ENCODE measurements at places on chromosomes 11 and 22.

GRCh38 chr11:124329787-124330478 is 9.9 kb upstream of the OR8D2 start:
- no peak for DNase-seq

GRCh38 chr11:9489080-9489765 is 28.4 kb downstream of the ZNF143 start:
- no peak for DNase-seq

- no peak for DNase-seq
Measured at GRCh38 chr11:134437821-134438220, 25.8 kb upstream of the B3GAT1 start.

GRCh38 chr11:37849706-37850105 is 1251.7 kb upstream of the RAG2 start:
- DNase-seq: no peak

DNA sequence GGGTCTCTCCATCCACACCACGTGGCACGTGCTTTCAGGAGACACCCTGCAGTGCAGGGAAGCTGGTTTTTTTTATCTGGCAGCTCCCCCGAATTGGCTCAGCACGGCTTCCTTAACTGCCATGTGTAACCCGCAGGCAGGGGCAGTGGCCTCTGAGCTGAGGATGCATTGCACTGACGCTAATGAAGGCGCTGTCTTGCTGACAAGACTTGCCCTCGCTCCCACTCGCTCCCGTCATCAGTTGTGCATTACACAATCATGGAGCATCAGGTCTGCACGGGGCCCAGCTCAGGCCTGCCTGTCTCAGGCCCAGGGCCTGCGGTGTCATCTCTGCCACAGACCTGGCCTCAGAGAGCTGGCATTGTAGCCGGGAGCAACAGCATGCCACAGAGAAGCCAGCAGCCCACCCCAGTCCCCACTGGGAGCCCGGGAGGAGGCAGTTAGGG is 95.9 kb downstream of the ARHGAP8 start:
- DNase-seq: no peak

DNA sequence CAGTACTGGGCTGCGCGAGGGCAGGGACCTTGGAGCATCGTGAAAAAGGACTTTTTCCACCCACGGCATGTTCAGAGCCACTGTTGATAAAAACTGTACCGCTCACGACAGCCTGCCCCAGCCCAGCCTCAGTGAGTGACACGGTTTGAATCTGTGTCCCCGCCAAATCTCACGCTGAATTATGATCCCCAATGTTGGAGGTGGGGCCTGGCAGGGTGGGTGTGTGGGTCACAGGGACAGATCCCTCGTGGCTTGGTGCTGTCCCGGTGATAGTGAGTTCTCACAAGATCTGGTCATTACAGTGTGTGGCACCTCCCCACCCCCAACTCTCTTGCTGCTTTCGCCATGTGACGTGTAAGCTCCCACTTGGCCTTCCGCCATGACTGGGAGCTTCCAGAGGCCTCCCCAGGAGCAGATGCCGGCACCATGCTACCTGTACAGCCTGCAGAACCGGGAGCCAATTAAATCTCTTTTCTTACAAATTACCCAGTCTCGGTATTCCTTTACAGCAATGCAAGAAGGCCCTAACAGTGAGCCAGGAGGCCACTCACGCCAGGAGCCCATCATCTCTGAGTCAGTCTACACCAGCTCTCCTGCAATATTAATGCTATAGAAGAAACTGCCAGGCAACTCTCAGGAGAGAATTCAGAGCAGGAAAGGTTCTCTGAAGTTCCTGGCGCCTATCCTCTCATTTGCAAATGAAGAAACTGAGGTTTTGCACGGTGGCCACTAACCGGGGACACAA is 1.3 kb downstream of the TOLLIP start:
- no peak for DNase-seq

DNA sequence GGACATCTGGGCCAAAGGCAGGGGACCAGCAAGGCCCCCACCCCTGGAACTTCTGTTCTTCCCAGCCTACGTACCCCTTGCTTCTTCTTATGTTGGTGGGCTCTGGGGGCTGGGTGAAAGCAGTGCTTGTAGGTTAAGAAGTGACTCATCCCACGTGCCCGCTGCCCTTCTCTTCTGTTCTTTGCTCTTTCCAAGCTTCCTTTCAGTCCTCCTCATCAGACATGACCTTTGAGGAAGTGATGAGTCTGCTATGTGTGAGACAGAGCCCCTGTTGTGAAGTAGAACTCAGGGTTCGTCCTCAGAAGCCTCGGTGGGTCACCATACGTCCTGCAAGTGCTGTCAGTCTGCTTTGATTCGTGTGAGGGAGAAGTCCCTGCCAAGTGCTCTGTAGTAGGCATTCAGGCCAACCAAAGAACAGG is 12.7 kb downstream of the MED15 start:
- DNase-seq: no peak

- no peak for DNase-seq
Measured at GRCh38 chr11:9675691-9676090, 11.8 kb downstream of the SWAP70 start.

DNA sequence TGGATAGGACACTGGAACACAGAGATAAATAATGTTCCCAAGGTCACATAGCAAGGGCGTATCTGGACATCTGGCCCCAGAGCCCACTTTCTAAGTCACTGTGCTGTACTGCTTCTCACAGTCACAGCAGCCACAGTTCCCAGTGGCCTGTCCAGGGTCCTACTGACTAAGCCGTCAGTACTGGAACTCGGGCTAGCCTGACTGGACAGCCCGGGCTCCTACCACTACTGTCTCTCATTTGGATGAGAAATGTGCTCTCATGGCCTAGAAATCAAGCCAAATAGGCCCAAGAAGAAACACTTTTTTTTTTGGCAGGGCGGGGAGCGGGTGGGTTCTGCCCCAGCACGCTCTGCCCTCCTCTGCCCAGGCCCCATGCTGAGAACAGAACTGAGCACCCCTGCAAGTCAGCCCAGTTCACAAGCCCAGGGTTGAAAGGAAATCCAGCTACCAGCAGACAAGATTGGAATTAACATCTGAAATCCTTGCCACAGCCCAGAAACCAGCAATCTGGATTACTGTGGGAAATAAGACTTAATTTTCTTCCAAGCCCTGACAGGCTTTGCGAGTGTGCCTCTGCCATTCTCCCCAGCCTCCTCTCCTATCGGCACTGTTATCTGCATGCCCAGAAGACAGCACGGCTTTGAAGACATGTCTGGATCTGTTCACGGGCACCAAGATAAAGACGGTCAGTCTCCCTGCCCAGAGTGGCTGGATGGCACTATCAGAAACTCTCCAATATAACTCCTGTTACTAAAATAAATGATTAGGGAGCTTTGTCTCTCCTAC is 182.9 kb upstream of the NCAM1 start:
- DNase-seq: no peak

DNA sequence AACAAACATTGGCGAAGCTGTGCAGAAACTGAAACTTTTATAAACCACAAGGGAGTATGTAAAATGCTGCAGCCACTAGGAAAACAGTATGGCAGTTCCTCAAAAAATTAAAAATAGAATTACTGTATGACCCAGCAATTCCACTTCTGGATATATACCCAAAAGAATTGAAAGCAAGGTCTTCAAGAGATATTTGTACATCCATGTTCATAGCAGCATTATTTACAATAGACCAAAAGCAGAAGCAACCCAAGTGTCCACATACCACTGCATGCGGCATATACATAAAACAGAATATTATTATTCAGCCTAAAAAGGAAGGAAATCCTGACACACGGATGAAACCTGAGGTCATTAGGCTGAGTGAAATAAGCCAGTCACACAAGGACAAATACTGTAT is 85.8 kb downstream of the RELT start:
- no peak for DNase-seq

DNA sequence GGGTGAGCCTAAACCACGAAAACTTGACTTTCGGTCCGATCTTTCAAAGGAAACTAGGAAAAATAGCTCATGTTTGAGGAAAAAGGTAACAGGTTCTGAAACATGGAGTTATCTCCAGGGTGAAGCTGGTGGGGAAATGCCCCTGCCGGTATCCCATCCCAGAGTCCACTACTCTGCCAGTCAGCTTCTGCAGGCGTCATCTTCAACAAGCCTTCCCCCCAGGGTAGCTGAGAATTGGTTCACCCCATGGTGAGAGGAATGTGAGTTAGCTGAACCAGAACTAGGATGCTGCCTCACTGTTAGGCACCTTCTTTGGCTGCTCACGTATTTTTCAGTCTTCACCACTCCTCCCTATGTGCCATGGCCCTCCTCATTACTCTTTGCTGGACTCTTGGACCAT is 1.1 kb downstream of the GVQW3 start:
- DNase-seq: no peak

GRCh38 chr11:17479284-17480214 is 2.9 kb upstream of the ABCC8 start:
- DNase-seq: no peak

GRCh38 chr11:120676991-120677390 is 165.4 kb downstream of the GRIK4 start:
- DNase-seq: no peak

DNA sequence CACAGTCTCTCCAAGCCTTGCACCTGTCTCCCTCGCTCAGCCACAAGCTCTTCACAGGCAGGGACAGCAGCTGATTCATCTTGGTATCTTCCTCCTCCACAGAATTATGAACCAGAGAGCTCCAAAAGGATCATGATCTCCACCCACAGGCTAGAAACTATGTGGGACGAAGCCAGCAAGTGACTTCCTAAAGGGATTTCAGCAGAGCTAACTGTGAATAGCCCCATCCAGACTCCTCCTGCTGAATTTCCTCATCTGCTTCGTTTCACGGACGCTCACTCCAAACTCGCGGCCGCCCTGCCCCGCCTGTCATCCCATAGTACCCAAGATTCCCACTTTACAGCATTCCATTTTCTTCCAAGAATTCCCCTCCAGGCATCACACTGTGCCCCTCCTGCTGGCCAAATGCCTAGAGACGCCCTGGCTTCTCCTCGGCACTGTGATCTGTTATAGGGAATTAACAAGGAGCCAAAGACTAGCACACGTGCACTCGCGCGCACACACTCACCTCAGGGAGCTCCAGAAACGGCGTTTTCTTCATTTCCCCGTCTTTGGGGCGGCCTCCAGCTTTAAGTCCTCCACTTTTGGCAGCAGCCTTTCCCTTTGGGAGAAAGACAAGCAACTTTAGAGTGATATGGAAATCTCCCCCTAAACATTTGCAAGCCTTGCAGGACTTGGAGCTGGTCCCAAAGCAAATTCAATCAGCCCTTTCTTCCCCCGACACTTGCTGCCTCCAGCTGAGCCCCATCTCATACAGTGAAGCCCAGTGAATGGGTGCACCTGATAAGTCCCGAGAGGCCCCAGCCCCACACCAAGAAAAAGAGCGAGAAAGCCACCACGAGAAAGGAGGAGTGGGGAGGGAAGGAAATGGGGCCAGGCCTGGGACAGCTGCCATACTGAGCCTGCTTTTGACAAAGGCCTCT is 35.5 kb downstream of the SPATA19 start:
- no peak for DNase-seq

DNA sequence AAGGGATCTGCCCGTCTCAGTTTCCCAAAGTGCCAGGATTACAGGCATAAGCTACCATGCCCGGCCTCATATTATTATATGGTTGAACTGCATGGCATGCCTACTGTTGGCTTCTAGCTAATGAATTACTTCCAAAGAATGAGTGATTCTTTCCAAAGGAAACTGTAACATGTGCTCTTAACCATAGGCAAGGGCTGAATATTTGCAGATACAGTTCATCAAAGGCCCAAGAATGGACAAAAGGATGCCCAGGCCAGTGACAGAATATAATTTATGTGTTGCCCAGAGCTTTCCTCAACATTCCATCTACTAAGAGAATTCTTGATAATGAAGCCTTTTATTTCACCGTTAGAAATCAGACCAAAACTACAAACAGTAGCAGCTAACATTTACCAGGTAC is 27.0 kb upstream of the CCDC89 start:
- DNase-seq: no peak

DNA sequence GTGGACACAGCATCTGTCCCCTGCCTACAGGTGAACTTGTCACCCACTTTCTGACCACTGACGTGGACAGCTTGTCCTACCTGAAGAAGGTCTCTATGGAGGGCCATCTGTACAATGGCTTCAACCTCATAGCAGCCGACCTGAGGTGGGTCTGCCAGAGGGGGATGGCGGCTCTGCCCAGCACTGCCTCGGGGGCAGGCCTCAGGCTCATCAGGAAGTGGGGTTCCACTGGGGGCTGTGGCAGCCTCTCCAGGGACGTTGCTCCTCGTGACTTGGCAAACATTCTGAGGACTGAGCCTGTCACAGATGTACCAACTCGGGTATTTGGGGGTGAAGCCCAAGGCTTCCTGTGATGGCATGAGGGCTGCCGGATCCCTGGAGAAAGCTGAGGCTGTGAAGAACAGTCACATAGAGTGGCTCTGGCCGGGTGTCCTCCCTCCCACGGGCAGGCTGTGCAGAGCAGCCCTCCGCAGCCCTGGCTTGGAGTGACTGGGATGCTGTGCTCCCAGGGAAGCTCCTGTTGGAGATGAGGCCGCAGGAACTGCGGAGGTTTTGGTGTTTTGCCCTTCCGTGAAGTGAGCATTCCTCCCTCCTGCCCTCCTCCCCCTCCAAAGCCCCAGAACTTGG is 26.5 kb upstream of the DGCR8 start:
- no peak for DNase-seq

- no peak for DNase-seq
Measured at GRCh38 chr11:68773521-68774193, 22.3 kb upstream of the TESMIN start.

DNA sequence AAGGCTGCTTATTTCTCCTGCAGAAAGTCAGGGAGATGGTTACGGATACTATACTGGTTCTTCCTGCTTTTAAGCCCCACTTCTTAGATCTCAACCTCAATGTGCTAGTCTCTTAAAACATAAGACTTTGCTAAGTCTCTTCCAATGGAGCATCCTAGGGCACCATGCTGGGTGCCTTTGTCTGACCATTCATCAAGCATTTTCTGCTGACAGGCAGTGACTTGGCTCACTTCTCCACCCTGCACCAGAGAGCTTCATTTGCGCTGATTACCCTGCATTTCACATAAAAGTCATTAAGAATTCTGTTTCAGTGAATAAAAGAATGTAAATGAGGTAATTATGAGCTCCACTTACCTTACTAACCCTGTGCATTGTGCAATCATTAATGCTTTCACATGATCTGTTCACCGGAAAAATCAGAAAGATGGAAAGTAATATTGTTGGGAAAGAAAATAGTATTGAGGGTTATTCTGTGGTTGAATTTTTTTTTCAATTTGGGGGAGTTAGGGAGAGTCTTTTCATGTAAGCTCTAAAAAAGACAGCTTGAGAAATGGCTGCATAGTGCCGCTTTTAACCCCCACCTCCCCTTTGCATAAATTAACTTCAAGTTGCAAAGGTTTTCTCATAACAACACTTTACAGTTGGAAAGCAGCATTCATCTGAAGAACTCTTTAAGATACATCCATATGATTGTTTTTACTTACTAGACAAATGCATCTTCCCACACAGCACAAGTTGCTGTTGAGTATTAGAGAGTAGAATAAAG is 677.3 kb upstream of the KIRREL3 start:
- no peak for DNase-seq

- DNase-seq: no peak
Measured at GRCh38 chr11:118109231-118109630, 22.5 kb upstream of the SMIM35 start.

GRCh38 chr11:36774603-36775002 is 176.6 kb upstream of the RAG2 start:
- DNase-seq: no peak
